ENCODE measurements at places on chromosomes 3 and 15.

DNA sequence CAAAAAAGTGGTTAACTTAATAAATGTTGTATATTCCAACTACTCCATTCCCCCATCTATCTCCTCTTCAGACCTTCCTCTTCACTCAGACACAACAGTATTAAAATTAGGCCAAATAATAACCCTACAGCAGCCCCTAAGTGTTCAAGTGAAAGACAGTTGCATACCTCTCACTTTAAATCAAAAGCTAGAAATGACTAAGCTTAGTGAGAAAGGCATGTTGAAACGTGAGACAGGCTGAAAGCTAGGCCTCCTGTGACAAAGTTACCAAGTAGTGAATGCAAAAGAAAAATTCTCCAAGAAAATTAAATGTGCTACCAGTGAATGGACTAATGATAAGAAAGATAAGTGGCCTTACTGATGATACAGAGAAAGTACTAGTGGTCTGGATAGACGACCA, 71.7 kb downstream of the ANKRD28 start:
- no peak for DNase-seq
- no peaks in the 10 kb centered on the region for H3K36me3 ChIP-seq
- H3K4me1 ChIP-seq, result peaks cover 23% of the 10 kb centered on the region
- no peak overlapping the region for H3K4me3 ChIP-seq

DNA sequence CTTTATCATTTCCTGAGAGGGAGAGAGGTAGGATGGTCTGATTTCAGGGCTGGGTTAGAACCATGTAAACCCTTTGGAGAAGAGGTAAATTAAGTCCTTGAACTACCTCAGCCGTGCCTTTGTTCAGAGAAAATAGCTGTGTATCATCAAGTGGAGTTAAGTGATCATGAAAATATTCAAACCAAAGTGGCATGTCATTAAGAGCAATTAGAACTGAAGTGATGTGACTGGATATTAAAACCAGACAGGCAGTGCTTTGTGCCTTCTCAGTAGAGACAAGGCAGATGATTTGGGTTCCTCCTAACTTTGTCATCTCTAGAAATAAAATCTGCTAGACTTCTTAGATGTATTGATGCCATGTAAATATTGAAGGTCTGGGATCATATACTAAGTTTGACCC, 171.5 kb downstream of the IL5RA start:
- H3K27ac ChIP-seq, result no peak overlapping the region
- DNase-seq, result no peak
- H3K4me1 ChIP-seq, result no peaks in the 10 kb centered on the region
- no peaks in the 10 kb centered on the region for H3K27me3 ChIP-seq

DNA sequence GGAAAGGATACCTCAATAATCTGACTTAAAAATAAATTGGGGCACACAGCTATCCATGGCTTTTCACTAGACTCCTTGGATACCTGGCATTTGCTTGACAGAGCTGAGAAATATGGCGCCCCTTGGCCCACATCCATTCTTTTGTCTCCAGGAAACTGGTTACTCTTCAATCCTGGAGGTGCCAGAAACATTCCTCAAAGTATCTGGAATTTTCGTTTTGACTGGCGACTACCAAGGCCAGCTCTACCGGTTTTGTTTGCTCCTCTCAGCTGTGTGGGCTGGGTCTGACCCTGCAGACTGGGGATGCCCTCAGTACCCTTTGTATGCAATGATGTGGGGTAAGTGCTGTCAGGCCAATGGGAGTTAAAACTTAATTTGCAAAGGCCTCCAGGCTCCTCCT, 27.0 kb downstream of the KATNBL1 start:
- no peak overlapping the region for H3K4me3 ChIP-seq
- H3K27ac ChIP-seq, result no peak overlapping the region
- H3K27me3 ChIP-seq, result no peaks in the 10 kb centered on the region
- no peak for DNase-seq
- no peaks in the 10 kb centered on the region for H3K36me3 ChIP-seq
- H3K4me1 ChIP-seq, result no peaks in the 10 kb centered on the region

DNA sequence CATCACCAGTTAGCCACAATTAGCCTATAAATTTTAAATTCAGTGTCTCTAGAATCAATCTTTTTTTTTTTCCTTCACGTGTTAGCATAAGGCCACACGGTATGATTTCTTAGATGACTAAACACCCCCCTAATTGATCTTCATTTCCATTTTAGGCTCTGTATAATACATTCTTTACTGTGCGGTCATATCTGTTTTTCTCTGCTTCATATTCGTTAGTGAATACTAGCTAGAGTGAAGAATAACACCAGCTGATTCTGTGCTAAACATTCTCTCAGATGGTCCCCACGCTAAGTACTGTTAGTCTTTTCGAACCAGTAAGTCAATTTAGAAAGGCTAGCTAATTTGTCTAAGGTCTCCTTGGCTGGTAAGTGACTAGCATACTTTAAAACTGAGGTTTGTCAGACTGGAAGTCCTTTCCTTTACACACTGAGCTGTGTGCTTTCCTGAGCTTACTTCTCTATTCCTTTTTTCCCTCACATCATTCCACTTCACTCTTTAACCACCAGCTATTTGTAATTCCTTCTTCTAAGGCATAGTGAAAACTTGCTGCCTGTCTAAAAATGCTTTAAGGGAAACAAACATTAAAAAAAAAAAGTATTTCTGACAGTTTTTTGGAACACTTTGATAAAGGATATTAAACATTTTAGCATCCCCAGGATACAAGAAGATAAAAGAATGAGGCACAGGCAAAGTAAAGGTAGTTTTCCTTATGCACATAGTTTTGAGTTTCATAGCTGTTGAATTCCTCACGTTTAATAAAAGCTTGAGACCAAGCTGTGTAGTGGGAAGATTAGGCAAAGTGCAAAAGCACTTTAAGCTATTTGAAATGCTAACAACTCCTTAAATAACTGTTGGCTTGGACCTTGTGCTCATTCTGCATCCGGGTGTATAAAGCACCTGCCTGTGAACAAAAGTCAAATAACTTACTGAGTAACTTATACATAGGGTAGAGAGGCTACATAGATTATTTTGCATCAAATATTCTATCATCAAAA, 17.1 kb downstream of the ZFAND6 start:
- H3K27me3 ChIP-seq, result no peaks in the 10 kb centered on the region
- H3K36me3 ChIP-seq, result no peaks in the 10 kb centered on the region
- DNase-seq, result no peak
- no peak overlapping the region for H3K27ac ChIP-seq

- no peak overlapping the region for H3K27ac ChIP-seq
- H3K4me3 ChIP-seq, result no peak overlapping the region
- no peaks in the 10 kb centered on the region for H3K27me3 ChIP-seq
- peaks cover 10% of the 10 kb centered on the region for H3K4me1 ChIP-seq
- no peaks in the 10 kb centered on the region for H3K36me3 ChIP-seq
Observed at GRCh38 chr3:196124608-196125007, 42.7 kb upstream of the TFRC start.

DNA sequence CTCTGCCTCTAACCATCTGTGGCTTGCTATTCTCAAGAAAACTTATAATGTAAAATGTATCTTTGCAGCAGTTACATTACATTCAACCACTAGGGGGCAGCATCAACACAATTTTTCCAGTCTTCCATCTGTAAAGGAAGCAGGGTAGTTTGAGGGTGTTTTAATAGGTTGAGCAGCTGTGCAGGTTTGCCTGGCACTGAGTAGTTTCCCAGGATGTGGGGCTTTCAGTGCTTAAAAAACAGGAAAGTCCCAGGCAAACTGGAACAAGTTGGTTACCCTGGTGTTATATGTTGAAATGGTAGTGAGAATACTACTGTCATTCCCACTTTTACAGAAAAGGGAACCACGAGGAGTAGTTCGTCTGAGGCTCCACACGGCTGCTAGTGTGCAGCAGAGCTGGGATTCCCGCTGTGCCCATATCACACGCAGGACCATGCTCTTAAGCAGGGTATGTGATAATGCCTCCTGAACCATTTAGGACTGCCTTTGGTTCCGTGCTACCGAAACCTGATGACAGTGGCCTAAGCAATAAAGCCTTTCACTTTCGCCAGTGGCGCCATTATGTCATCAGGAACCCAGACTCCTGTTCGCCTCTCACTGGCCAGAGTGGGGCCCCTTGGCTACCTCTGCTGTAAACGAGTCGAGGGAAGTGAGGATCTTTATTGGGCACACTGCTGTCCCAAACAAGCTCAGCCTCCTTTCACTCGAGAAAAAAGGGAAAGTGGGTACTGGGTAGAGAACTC, 64.7 kb upstream of the ZBTB38 start:
- no peak overlapping the region for H3K27ac ChIP-seq
- H3K36me3 ChIP-seq, result no peaks in the 10 kb centered on the region
- no peaks in the 10 kb centered on the region for H3K27me3 ChIP-seq
- no peaks in the 10 kb centered on the region for H3K4me1 ChIP-seq

DNA sequence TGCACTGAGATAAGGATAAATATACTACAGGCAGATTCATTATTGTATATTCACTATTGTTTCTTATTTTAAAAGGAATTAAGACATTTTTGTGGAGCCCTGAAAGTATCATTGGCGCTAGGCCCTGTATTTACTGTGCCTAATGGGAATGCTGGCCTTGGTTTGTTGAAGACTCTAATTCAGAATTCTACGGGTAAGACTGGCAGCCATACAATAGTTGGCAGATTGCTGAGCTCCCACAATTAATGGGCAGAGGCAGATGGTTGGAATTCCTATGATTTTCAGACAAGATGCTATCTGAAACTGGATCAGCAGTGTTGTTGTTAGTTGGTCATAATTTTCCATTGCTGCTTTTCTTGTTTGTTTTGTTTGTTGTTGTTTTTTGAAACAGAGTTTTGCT, 14.7 kb downstream of the PGBD4 start:
- no peaks in the 10 kb centered on the region for H3K36me3 ChIP-seq
- no peak for DNase-seq
- no peaks in the 10 kb centered on the region for H3K4me1 ChIP-seq
- H3K27ac ChIP-seq, result peak overlapping the region; percentile 43

- H3K4me3 ChIP-seq, result no peak overlapping the region
Observed at GRCh38 chr15:93037820-93038705, 50.9 kb downstream of the RGMA start.

- H3K4me3 ChIP-seq, result no peak overlapping the region
- no peak for DNase-seq
- no peak overlapping the region for H3K27ac ChIP-seq
- H3K36me3 ChIP-seq, result no peaks in the 10 kb centered on the region
- no peaks in the 10 kb centered on the region for H3K27me3 ChIP-seq
- H3K4me1 ChIP-seq, result no peaks in the 10 kb centered on the region
Observed at GRCh38 chr3:24263069-24263668, 231.5 kb downstream of the THRB start.

DNA sequence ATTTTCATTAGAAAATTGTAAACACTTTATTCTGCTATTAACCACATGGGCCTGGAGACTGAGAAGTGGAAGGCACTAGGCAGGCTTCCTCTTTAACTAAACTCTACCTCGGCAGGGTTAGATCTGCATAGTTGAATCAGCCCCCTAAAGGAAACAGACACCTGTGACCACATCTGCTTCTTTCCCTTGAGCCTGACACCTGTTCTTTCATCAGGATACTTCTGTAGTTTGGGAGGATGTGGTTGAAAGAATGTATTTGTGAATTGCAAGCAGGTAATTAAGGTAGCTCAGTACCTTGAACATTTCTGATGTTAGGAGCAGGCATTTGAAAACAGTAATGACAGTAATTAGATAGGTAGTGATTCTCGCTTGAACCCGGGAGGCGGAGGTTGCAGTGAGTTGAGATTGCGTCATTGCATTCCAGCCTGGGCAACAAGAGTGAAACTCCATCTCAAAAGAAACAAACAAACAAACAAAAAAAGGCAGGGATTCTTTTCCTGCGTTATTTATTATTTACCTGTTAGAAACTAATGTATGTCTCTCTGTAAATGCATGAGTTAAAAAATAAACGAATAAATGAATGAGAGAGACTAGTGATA, 468.5 kb downstream of the NLGN1 start:
- DNase-seq, result no peak
- no peaks in the 10 kb centered on the region for H3K36me3 ChIP-seq
- H3K27ac ChIP-seq, result no peak overlapping the region
- no peaks in the 10 kb centered on the region for H3K4me1 ChIP-seq

DNA sequence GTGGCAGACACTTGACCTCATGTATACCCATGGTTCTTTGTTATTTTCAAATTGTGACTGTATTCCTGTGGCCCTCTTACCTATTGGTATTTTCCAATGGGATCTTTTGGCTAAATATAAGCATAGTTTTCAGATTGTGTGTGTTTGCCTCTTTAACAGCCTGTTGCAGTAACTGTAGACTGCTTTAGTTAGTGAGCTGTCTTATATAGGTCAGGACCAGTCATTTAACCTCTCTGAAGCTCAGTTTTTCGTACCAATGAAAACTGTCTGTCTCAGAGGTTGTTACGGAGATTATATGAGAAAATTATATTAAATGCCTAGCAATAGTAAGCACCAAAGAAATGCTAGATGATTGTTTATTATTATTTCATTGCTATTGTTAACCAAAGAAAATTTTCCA, 29.3 kb upstream of the CAPN3 start:
- no peak overlapping the region for H3K4me3 ChIP-seq
- DNase-seq, result no peak
- H3K27ac ChIP-seq, result no peak overlapping the region
- no peaks in the 10 kb centered on the region for H3K4me1 ChIP-seq
- no peaks in the 10 kb centered on the region for H3K27me3 ChIP-seq

DNA sequence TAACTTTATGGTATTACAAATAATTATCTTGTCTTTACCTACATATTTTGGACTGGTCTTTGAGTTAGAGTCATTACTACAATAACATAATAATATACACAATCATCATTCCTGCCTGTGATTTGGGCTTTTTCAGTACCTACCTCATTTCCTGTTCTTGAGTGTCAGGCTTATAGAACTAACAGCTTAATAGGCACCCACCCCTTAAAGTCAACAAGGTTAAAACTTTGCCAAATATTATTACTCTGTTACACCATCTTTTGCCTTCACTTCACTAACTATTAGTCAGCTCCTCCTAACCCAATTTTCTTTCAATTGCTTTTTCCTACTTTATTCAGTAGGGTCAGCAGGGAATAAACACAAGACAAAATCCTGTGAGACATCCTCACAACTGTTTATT, 488.7 kb upstream of the AGTR1 start:
- H3K27ac ChIP-seq, result no peak overlapping the region
- no peaks in the 10 kb centered on the region for H3K4me1 ChIP-seq
- H3K27me3 ChIP-seq, result no peaks in the 10 kb centered on the region
- H3K36me3 ChIP-seq, result no peaks in the 10 kb centered on the region
- H3K4me3 ChIP-seq, result no peak overlapping the region

DNA sequence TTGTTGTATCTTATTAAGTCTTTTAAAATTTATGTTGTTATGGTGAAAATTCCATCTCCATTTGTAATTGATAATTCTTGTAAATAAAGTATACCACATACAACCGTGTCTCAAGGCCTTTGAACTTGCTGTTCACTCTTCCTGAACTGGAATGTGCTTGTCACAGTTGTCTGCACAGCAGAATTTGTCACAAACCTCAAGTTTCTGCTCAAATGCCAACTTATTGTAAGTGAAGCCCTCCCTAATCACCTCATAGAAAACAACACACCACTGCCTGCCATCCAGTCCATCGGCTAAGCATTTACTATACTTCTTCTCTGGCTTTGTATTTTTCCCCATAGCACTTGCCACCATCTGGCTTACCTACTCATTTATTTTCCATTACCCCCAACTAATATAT, 192.3 kb downstream of the THRB start:
- H3K27me3 ChIP-seq, result no peaks in the 10 kb centered on the region
- no peak overlapping the region for H3K27ac ChIP-seq
- H3K4me3 ChIP-seq, result no peak overlapping the region
- DNase-seq, result no peak
- H3K4me1 ChIP-seq, result peaks cover 10% of the 10 kb centered on the region
